ENCODE measurements at places on chromosomes 6 and 20.

GRCh38 chr6:31597006-31597405 lies 4.2 kb upstream of the NCR3 start:
- peak; percentile 34 for DNase-seq

GRCh38 chr20:50019466-50020256 lies 36.9 kb downstream of the SNAI1 start:
- DNase-seq = no peak

GRCh38 chr6:1825277-1825676 lies 215.6 kb downstream of the FOXC1 start:
- DNase-seq = no peak

GRCh38 chr20:62707921-62708521 lies 615 bp upstream of the NTSR1 start:
- peak; percentile 36 for DNase-seq

DNA sequence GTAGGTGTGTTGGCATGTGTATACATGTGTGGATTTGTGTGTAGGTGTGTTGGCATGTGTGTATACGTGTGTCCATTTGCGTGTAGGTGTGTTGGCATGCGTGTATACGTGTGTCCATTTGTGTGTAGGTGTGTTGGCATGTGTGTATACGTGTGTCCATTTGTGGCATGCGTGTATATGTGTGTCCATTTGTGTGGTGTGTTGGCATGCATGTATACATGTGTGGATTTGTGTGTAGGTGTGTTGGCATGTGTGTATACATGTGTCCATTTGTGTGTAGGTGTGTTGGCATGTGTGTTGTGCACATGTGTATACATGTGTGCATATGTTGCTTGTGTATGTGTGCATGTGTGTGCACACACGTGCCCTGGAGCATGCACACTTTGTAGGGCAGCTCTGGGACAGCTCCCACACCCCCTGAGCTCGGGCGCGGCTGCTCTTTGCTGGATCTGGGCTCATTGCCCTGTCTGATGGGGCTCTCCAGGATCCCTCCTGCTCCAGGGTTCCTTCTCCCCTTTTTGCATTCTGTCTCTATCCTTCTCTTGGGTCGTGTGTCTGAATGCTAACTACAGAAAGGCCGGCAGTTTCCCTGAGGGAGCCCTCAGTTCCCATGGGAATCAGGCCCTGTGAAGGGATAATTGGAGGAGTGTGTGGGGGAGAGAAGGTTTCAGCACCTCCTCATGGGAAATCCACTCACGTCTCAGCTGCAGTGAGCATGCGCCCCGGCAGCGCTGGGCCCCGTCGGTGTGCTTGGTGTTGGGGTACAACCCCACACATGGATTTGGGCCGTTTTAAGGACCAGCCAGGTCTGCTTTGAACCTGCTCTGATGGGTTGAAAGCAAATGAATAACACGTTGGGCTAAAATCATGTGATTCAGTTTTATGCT lies 102.0 kb downstream of the ERMARD start:
- no peak for DNase-seq

Data from stimulated activated CD4-positive, alpha-beta T cell treated with anti-CD3 and anti-CD28 coated beads, Interleukin-2, amount 100 ng/mL, for 24 hours (primary cell).